ENCODE measurements at places on chromosomes 5 and 9.

GRCh38 chr5:91928754-91929521 is 545.8 kb upstream of the ARRDC3 start:
- peak; percentile 69 for ATAC-seq

DNA sequence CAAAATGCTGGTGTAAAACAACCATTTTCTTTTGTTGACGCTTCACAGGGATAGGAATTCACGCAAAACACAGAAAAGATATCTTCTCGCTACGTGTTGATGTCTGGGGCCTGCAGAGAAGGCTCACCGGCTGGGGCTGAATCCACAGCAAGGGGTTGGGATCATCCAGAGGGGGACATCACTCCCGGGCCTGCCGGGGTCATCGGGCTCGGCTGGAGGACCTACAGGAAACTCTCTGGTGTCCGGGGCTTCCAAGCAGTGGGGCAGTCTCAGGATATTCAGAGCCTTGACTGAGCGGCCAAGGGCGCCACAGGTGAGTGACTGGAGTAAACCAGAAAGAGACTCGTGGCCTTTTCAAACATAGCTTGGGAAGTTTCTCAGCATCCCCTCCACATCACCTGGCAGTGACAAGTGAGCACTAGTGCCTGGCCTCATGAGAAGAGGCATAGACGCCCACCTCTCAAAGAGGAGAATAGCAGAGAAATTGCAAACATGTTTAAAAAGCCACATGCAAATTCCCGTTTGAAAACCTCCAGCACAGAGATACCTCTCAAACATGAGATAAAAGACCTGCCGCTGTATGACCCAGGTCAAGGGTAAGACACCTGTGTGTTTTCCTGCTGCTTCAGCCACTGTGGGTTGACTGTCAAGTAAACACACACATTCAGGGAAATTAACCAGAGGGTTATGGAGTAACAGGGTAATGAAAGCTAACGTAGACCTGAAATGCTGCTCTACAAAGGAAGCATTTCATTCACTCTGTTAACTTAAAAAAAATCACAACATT is 50.8 kb upstream of the SIMC1 start:
- no peak for ATAC-seq

DNA sequence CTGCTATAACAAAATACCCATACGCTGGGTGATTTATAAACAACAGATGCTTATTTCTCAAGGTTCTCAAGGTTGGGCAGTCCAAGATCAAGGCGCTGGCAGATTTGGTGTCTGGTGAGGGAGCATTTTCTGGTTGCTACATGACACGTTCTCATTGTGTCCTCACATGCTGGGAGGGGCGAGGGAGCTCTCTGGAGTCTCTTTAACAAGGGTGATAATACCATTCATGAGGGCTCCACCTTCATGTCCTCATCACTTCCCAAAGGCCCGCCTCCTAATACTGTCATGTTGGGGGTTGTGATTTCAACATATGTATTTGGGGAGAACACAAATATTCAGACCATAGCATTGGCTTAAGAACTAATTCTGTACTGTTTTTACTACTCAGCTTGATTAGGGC is 4.6 kb downstream of the CFAP90 start:
- no peak for ATAC-seq

DNA sequence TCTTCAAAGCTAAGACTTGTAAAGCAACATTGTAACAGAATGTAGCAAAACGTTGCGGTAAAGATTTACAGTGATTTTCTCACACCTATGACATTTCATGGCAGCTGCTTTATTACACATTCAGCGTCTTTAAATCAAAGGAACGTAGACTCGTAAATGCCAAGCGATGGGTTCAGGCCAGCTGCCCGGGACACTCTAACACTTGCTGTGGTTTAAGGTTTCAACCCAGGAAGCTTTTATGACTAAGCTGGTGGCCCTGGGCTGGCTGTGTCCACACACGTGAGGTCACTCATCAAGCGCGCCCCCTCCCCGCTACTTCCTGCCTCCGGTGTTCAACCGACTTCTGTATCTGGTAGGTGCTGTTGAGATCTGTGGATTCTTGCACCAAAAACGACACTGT is 2.5 kb downstream of the SLC6A18 start:
- ATAC-seq, result peak; percentile 31

GRCh38 chr5:80057921-80058320 is 22.8 kb downstream of the THBS4 start:
- ATAC-seq, result no peak

DNA sequence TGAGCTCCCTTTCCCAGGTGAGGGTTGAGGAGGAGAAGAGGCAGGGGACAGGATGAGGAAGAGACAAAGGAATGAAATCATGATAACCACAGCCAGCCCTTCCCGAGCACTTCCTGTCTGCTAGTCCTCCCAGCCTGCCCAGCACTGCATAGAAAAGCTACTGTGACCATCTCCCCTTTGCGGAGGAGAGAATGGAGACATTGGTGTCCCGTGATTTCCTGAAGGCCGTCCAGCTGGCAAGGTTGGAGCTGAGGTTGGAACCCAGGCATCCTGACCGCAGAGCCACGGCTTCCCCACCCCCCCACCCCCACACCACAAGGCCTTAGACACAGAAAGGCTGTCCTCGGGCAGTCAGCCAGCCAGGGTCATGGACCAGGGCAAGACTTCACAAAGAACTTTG is 131.1 kb upstream of the ICE1 start:
- ATAC-seq, result no peak

GRCh38 chr9:69198521-69199220 is 24.6 kb downstream of the TJP2 start:
- ATAC-seq, result no peak

- no peak for ATAC-seq
Measured at GRCh38 chr5:96280946-96281393, 152.1 kb downstream of the PCSK1 start.

DNA sequence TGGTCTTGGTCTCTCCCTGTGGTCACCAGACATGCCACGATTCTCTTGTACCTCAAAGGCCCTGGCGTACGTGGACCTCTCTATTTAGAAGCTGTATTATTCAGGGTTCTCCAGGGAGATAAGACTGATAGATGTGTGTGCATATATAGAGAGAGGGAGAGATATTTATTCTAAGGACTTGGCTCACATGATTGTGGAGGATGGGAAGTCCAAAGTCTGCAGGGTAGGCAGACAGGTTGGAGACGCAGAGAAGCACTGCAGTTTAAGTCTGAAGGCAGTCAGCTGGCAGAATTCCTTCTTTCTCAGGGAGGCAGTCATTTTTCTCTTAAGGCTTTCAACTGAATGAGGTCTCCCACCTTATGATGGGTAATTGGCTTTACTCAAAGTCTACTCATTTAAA is 16.3 kb downstream of the C9orf57 start:
- no peak for ATAC-seq

- no peak for ATAC-seq
Measured at GRCh38 chr5:118043531-118043930, 944.8 kb downstream of the DTWD2 start.

DNA sequence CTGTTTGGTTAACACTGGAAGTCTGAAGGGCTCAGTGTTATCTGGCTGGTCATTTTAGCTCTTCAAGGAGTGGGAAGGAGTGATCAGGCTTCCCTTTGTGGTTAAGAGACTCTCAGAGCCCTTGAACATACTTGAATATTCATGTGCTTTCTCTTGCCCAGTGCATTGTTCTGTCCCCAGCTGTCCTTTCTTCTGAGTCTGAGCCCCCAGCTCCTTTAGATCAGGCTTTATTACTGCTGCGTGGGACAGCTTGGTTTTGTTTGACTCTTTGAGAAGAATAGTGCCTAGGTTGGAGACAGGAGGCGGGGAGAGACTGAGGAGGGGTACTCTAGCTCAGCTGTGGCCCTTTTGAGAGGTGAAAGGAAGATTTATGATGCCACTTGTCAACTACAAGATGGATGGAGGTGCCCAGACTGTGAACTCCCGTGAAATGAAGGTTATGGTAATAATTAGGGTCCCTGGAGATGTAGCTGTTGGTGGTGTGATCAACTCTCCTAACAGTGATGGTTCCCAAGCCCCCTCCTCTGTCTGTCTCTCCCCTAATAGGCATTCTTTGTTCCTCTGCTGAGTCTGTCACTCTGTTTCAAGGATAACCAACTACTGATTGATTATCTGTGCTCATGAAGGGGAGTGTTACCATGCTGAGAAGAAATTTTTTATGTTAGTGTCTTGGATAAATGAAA is 83.1 kb upstream of the GLRA1 start:
- ATAC-seq, result peak; percentile 83

GRCh38 chr5:159395202-159395601 is 64.9 kb upstream of the IL12B start:
- no peak for ATAC-seq

DNA sequence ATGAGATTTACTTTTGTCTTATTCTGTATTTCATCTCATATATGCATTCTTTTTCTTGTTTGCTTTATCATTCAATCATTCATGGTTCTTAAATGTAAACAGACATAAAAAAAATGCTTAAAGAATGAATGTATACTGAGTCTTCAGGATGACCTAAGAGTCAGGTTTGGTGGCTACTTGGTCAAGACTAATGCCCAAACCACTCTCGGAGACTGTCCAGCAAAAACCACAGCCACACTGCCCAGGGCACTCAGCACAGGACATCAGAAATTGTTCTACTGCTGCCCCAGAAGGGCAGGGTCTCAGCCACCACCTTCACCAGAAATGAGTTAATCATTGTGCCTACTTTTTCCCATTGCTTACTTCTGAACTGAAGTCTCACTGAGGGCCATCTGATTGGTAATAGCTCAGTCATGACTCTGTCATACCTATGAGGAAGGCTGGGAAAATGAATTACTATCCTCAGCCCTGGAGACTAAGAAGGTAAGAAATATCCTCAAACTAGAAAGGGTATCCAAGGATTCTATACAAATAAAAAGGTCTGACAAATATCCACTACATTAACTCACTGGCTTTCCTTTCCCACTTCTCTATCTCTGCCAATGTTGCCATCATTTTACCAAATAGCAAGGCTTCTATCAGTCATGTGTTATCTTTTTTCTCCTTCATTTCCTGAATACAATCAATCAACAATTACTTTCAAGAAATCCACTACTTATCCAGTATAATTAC is 236.1 kb downstream of the CETN3 start:
- ATAC-seq, result no peak

DNA sequence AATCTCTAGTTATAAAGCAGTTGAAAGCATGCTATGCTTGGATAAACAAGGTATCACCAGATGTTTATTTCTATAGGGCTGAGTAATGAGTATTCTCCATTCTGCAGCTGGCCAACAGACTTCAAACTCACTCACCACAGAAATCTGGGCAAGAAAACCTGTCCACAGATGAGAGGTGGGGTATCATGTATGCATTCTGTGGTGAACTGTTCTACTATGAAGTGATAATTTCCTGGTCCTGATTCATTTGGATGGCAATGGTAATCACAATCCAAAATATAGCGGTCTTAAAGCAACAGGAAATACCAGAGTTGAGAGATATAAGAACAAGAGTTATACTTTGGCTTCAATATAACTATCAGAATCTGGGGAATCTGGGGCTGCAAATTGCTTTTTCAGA is 65.9 kb upstream of the EFNA5 start:
- no peak for ATAC-seq

DNA sequence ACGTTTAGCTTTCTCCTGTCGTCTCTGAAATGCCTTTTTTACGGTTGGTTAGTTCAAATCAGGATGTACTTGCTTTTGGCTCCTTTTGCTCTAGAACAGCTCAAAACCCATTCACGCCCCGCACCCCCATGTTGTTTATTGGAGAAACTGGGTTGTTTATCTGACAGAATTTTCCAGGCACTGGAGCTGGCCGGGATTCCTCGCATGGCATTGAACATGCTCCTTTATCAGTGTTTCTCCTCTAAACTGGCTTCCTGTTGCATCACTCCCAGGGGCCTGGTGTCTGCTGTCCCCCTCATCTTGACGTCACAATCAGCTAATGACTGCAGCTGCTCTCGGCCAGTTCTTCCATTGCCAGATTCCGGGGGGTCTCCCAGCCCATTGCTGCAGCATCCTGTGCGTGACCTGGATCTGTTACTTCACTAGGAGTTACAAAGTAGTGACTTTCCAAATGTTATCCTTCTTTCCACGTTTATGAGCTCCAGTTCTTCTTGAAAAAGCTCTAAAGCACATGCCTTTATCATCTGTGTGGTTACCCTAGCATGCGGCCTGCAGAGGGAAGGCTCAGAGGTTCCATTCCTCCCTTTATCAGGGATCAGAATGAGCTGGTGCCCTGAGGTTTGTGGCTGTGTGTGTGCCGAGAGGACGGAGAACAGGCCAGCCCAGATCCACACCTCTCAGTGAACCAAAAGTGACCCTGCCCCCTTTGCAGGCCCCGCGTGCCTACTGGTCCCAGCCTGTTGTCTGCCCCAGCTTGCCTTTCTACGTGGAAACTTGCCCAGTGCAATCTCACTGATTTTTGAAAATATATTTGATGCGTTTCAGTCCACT is 27.5 kb downstream of the FAM163B start:
- peak; percentile 42 for ATAC-seq

- ATAC-seq, result no peak
Measured at GRCh38 chr9:73074176-73074708, 77.4 kb upstream of the ANXA1 start.

DNA sequence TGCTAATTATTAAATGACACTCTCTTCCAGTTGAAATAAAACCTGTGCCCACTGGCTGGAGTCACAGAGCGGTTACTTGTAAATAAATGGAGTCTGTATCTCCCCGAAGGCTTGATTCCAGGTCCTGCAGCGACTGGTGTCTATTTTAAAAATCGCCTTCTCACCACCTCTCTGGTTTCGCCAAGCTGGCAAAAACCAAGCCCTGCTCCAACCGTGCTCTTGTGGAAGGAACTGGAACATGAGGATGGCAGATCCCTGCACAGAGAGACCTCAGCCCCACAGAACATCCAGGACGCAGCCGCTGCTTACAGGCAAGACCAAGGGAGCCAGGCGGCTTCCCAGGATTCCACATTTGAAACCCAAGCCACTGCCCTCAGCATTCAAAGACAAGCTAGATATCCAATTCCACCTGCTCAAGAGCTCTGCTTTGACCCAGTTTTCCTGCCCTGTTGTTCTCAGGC is 15.0 kb downstream of the SEMA4D start:
- peak; percentile 5 for ATAC-seq

- peak; percentile 48 for ATAC-seq
Measured at GRCh38 chr9:83708515-83709158, 879 bp upstream of the UBQLN1 start.

GRCh38 chr5:147985608-147986007 is 78.2 kb upstream of the SPINK5 start:
- peak; percentile 87 for ATAC-seq

DNA sequence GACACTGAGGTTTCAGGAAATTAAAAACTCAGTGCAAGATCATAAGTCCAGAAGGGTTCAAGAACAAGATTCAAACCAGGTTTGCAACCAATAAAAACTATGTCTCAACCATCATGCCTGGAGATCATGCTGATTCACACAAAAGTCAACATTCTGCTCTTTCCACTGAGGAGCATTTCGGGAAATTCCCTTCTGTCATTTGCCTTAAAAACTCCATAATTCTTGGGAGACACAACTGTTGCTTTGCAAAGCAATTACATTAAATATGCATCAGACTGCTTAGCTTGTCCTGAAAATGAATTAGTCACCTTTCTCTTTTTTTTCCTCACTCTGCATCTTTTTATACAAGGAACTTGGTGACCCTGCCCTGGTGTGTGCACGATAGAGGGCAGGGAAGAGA is 275.9 kb upstream of the ZNF462 start:
- peak; percentile 11 for ATAC-seq

DNA sequence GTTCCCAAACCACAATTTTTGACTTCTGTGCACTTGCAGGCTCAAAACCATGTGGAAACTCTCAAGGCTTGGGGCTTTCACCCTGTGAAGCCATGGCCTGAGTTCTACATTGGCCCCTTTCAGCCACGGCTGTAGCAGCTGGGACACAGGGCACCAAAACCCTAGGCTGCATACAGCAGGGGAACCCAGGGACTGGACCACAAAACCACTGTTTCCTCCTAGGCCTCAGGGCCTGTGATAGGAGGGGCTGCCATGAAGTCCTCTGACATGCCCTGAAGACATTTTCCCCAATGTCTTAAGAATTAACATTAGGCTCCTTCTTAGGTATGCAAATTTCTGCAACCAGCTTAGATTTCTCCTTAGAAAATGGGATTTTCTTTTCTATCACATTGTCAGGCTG is 312.1 kb upstream of the TUSC1 start:
- ATAC-seq, result no peak

Data from motor neuron (in vitro differentiated cells).